ENCODE measurements at places on chromosomes 4 and X.

DNA sequence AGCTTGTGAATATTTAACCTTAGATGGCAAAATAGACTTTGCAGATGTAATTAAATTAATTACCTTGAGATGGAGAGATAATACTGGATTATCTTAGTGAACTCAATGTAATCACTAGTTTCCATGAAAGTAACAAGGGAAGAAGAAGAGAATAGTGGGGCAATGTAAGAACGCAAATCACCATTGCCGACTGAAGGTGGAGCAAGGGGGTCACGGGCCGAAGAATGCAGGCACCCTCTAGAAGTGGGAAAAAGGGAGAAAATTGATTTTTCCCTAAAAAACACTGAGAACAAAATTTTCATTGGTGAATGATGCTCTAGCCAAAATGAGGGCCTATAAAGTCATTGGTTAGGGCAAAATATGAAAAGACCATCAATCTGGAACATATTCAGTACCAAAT is 375.6 kb upstream of the EPHA5 start:
- no peak for DNase-seq

GRCh38 chr4:139453041-139453370 is 915 bp upstream of the RAB33B start:
- no peak for DNase-seq

DNA sequence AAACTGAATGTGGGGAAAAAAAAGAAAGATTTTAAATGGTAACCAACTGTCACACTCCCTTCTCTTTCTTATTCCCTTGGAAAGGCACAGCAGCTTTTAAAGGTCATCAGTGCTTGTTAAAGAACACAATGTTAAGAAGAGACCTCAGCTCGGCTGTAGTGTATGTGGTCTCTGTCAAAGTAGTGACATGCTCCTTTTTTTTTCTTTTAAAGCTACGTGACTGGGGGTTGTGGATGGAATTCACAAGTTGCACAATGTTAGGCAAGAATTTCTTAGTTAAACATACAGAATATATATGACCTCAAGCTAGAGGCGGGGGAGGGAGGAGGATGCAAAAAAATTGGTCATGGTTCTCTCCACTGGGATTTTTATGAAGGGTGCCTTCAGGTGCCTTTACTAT is 45.6 kb downstream of the OCRL start:
- no peak for DNase-seq

DNA sequence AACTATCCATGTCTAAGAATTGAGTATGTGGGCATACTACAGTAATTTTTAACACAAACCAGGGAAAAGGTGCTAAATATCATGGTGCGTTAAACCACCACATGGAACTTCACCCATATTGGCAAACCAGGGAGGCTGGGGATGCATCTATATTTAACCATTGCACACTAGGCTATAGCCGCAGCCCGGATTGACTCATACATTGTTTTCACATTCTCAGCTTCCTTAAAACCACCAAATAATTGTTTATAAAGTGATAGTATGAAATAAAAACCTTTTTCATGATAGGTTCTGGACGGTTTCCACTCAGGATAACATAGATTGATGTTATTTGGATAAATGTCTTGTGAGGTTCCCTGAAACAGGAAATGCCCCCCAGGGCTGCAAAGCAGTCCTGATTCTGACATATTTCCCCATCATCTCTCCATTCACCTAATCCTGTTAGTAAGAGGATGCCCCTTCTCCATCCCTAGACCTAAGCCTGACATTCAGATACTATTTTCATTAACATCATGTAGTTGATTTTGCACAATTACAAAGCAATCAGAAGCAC is 7.9 kb downstream of the COL25A1 start:
- DNase-seq: no peak

DNA sequence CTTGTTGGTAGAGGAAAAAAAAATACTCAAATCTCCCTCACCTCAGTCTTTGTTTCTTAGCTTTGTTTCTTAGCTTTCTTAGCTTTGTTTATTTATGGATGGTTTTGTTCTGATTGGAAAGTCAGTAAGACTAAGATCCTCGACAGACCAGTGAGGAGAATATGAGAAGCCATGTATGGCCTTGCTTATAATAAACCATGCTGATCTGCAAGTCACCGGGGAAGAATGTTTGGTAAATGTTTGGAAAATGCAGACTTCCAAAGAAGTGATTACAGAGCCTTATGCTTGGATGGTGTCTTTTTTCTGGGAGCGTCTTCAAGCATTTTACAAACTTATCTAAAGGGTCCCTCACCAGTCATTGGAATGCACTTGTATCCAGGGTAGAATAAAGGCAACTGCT is 90.1 kb upstream of the NOCT start:
- DNase-seq: no peak

DNA sequence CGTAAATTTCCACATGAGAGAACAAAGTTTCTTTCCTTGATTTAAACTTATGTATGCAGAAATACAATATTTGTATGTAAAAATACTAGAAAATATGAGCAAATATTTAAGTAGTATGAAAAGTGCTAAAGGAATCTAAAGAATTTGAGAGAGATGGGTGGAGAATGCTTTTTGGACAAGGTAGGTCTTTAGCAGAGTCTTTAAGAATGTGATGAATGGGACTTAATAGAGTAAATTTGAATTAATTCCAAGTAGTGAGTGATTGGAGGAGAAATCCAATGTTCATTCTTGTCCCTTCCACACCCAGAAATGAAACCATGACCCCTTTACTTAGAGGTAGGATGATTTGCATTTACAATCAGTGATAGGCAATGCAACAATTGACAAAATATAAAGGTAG is 570.9 kb upstream of the ZFP42 start:
- DNase-seq: no peak

- no peak for DNase-seq
Observed at GRCh38 chrX:12434493-12434892, 296.2 kb downstream of the FRMPD4 start.

- DNase-seq: no peak
Observed at GRCh38 chrX:47313056-47313455, 57.3 kb upstream of the ZNF157 start.

GRCh38 chrX:34790026-34790425 is 132.9 kb upstream of the TMEM47 start:
- no peak for DNase-seq

GRCh38 chr4:89129080-89129640 is 17.8 kb downstream of the TIGD2 start:
- DNase-seq: no peak

GRCh38 chrX:65601530-65602220 is 65.8 kb upstream of the MSN start:
- no peak for DNase-seq

GRCh38 chrX:131054906-131055305 is 3.2 kb upstream of the ARHGAP36 start:
- DNase-seq: no peak

DNA sequence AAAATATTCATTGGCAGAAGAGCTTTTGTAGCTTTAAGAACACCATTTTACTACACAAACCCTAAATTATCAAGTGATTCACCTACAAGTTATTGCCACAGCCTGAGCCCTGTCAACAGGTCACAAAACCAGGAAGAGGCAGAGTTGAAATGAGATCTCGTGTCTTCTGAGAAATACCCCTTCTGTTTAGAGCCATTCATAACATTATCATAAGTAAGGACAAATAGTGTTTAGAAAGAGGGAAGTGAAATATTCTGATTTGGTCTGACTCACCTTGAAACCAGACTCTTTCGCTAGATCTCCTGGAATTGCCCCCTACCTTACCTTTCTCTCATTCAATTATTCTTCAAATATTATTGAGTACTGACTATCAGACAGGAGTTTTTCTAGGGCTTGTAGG is 5.9 kb downstream of the ETDB start:
- DNase-seq: no peak

DNA sequence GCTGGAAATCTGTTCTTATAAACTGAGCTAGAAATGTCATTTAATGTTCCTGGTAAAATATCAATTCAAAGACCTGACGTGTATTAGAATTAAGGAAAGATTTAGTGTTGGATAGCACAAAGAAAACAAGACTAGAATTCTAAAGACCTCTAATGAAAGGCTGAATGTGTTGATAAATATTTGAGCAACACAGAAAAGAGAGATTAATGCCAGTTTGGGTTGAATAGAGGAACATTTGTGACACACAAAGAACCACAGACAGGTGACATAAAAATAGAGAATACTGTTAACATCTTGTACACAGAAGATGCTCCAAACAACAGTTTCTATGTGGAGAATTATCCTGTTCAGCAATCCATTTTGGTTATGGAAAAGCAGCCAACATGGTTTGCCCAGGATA is 222.1 kb upstream of the GALNT7 start:
- DNase-seq: no peak

GRCh38 chr4:150781191-150781590 is 199.2 kb downstream of the MAB21L2 start:
- no peak for DNase-seq

Data from stimulated activated CD4-positive, alpha-beta T cell treated with anti-CD3 and anti-CD28 coated beads, TNF-alpha, amount 100 ng/mL, for 1 hour (primary cell).